Calu3 (cell line): ENCODE measurements at places on chromosomes 7 and 10. TPM values are rescaled to one million over a fixed set of nuclear protein-coding genes. Genes with fewer than 3 reads are reported as not detected.
A peak's percentile ranks its signal among the peaks of the same experiment; 100 is the strongest.

GRCh38 chr10:133590226-133590969 is 25.0 kb upstream of the SYCE1 start:
- no peak for DNase-seq

Gene PCLO
- 7.2 and 9.1 TPM in 2 replicates for total RNA-seq

DNA sequence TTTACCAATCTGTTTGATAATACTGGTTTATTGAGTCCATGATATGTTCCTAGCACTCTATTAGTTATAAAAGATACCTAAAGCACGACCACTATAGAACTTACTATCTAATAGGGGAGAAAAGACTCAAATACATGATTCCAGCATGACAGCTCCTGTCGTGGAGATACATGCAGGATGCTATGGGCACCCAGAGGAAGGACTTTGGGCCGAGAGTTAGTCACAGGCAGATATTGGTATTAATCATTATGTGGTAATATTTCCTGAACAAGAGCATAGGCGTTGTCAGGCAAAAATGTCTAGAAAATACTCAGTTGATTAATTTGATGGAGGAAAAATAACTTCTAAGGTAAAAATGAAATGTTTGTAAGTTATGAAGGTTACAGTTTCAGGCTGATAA is 31.8 kb downstream of the CNNM2 start:
- DNase-seq = no peak

- DNase-seq = no peak
Observed at GRCh38 chr10:121378251-121378801, 219.9 kb downstream of the FGFR2 start.

DNA sequence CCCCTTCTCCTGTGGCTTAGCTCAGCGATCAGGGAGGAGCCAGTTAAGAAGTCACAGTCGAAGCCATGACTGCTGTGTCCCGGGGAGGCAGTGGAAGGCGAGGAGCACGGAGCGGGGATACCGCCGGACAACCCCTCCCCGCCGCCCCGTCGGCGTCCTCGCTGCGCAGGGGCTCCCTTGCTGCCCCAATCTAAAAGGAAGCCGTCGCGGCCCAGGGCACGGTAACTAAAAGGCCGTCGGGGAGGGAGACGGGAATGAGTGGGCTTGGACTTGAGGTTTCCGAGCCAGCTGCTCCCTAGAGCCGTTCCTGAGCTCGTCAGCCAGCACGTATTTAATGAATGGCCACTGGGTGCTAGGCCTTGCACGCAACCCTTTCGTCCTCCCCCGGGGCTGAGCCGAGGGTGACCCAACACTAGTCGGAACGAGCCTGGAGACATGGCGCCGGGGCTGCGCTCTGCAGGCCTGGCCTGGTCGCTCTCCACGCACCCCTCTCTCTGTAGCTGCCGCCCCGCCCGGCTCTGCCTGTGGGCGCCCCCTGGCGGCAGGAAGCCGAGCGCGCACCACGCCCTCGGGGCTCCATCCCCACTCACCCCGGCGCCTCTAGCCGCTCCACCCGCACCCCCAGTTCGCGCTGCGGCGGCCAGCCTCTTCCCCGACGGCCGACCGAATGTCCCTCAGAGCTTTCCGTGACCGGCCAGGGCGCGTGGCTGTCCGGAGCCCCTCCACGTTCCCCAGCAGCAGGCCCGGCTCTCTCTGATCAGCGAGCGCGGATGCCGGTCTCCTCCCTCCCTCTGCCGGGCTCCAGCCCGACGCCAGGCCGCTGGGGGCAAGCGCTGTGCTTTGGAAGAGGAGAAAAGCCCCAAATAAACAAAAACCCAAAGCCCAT is 29.3 kb upstream of the KCNK18 start:
- peak; percentile 73 for DNase-seq

- no peak for DNase-seq
Observed at GRCh38 chr10:48880016-48880705, 59.5 kb downstream of the LRRC18 start.

- DNase-seq = no peak
Observed at GRCh38 chr10:128046953-128047290, 79.3 kb downstream of the MKI67 start.

- DNase-seq = no peak
Observed at GRCh38 chr10:112393341-112393740, 19.4 kb downstream of the ACSL5 start.

DNA sequence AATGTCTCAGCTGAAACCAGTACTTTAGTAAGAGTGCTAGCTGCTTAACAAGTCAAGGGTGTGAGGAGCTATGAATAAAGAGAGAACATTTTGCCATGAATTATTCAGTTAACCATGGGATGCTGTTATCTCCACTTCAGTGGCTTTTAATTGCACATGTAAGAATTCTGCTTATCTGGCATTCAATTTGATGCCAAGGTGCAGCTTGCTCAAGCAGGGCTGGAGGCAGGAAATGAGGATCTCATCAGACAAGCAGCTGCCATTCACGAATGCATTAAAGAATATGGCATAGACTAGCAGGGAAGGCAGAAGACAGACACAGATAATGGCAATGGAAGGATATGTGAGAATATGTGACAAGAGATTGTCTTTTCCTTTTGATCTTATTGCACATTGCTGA is 697.8 kb downstream of the NRG3 start:
- DNase-seq = no peak
